ENCODE measurements at places on chromosomes 12 and 14. TPM values are rescaled to one million over a fixed set of nuclear protein-coding genes. Genes with fewer than 3 reads are reported as not detected.
A peak's percentile ranks its signal among the peaks of the same experiment; 100 is the strongest.

The KLRC1 gene
- not detected for total RNA-seq

The C12orf54 gene
- total RNA-seq: not detected

The GPD1 gene
- 1.7 TPM for total RNA-seq

The OR2AP1 gene
- total RNA-seq: not detected

The NKX2-1 gene
- not detected for total RNA-seq

The HVCN1 gene
- total RNA-seq: 2.9 TPM

The SRSF9 gene
- 131 TPM for total RNA-seq

The CARMIL3 gene
- total RNA-seq: 0.06 TPM

The PLCZ1 gene
- not detected for total RNA-seq

The INSM2 gene
- not detected for total RNA-seq

The CLEC9A gene
- not detected for total RNA-seq

GRCh38 chr12:81329085-81329484 lies 251.2 kb downstream of the ACSS3 start:
- no peak for DNase-seq

DNA sequence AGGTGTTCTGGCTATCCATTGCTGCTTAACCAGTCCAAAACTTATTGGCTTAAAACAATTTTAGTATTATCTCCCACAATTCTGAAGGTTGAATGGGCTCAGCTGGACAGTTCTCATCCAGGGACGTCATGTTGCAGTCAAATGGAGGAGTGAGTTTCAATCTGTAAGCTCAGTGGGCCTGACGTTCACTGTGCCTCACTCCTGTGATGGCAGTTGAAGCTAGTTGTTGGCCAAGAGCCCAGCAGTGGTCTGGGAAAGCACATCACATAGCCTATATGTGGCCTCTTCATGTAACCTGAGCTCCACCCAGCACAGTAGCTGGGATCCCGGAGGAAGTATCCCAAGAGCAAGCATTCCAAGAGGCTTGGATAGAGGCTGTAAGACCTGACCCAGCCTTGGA lies 40.6 kb upstream of the CDKN3 start:
- DNase-seq: peak; percentile 33

DNA sequence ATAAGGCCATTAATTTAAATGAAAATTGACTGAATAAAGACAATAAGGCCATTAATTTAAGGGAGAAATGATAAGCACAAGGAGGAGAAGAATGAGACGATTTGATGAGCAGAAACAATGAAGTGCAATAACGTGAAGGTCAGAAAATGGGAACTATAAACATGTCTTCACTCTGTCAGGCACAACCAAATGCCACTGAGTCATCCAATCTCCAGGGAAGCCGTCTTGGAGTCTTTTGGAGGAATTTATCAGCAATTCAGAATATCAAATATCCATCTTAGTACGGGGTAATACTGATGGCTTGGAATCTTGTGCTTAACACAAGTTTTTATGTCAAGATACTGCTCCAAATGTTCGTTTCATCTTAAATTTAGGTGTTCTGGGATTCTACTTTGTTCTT lies 159.9 kb downstream of the CAPZA3 start:
- no peak for DNase-seq

GRCh38 chr12:65642061-65642661 lies 182.1 kb upstream of the HMGA2 start:
- DNase-seq: no peak

DNA sequence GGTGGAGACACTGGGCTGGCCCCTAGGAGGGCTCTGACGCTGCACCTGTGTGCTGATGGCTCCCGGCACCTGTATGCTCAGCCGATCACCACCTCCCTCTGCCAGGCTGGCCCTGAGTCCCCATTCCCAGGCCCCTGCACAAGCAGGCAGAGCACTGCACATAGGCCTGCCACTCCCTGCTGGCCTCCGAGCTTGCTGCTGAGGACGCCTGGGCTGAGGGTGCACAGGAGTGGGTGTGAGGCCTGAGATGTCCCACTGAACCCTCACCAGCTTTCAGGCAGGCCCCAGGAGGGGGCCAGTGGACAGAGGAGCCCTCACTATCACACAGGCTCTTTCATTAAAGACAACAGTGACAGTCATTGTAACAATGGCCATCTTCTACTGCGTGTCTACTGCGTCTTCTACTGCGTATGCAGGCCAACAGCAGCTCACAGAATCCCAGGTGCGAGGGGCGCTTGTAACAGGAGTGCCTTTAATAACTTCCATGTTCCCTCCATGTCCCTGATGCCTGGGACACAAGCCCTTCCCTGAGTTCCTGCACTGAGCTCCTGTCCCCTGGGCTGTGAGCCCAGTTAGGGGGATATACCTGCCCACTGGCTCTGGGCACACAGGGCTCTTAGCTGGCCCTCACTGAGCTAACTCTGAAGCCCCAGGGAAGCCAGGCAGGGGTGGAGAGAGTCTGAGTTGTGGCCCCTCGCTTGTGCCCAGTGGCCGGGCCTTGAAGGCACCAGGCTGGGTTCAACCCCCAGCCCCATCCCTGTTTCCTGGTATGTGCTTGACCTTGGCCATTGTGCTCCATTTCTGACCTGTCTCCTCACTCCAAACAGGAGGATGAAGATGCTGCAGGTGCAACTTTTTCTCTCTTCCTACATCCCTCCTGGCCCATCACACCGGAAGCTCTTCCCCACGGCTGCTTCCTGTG lies 71.3 kb downstream of the PRIMA1 start:
- no peak for DNase-seq

DNA sequence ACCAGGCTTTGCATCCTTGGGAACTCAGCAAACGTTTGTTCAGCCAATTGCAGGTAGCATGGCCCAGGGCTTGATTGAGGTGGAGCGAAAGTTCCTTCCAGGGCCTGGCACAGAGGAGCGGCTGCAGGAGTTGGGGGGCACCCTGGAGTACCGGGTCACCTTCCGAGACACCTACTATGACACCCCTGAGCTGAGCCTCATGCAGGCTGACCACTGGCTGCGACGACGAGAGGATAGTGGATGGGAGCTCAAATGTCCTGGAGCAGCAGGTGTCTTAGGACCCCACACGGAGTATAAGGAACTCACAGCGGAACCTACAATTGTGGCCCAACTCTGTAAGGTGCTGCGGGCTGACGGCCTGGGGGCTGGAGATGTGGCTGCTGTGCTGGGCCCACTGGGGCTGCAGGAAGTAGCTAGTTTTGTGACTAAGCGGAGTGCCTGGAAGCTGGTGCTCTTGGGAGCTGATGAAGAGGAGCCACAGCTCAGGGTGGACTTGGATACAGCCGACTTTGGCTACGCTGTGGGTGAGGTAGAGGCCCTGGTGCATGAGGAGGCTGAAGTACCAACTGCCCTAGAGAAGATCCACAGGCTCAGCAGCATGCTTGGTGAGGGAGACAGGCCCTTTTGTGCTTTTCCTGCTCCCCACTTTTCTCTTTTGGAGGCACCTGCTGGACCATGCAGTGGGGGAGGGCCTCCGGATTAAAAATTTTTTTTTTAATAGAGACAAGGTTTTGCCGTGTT lies 799 bp downstream of the THTPA start:
- no peak for DNase-seq

DNA sequence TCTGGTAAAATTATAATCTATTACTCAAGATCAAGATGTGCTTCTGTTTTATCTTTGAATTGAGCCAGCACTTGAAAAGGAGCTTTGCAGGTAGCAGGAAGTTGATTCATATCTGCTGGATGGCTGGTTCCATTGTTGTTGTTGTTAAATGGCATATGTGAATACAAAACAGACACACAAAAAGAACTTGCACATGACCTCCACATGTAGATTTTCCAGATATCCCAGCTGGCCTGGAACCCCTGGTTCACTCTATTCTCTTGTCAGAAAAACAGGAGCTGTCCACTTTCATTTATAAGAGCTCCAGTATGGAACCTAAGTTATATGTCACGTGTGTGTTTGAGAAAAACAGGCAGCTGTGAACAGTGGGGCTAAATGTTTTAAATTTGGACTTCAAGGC lies 273.9 kb downstream of the TMEM132D start:
- no peak for DNase-seq

GRCh38 chr14:89429199-89430181 lies 12.5 kb upstream of the FOXN3 start:
- DNase-seq: no peak

GRCh38 chr14:68563251-68564131 lies 229.4 kb downstream of the ZFP36L1 start:
- peak; percentile 95 for DNase-seq

- no peak for DNase-seq
Observed at GRCh38 chr12:106070147-106070546, 68.6 kb downstream of the NUAK1 start.

GRCh38 chr12:50659690-50660424 lies 104.0 kb upstream of the ATF1 start:
- no peak for DNase-seq

GRCh38 chr12:25853316-25854095 lies 105.0 kb upstream of the RASSF8 start:
- no peak for DNase-seq

DNA sequence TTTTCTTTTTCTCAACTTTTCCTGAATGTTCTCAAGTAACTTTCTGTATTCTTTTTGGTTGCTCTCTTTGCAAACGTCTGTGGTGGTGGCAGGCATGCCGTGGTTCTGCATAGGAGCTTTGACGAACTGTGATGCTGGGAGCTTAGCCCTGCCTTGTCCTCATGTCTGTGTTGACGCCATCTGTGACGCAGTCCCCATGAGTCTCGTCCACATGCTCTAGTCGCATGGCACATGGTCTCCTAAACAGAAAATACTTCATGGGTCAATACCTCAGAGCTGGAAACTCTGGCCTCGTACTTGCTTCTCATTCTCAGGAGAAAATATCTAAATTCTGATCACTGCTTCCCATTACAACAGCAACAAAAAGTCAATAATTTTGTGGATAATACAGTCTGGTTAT lies 50.3 kb upstream of the DYNC1H1 start:
- no peak for DNase-seq

All from cardiac muscle cell (in vitro differentiated cells and primary cell).